Activated B cell treated with CpG ODN at 0.5 μM for 24 hours (primary cell): ENCODE measurements at places on chromosomes 5 and 9.

GRCh38 chr5:39657943-39658342, 233.2 kb upstream of the DAB2 start:
- no peak for DNase-seq

GRCh38 chr9:126763130-126763764, 41.6 kb upstream of the ZBTB43 start:
- no peak for DNase-seq

GRCh38 chr5:154937186-154937717, 759 bp downstream of the GEMIN5 start:
- DNase-seq: no peak

GRCh38 chr9:123354806-123355508, 1.0 kb upstream of the CRB2 start:
- no peak for DNase-seq

- DNase-seq: no peak
Measured at GRCh38 chr5:153584126-153584959, 93.9 kb downstream of the GRIA1 start.
